Hematopoietic multipotent progenitor cell treated with erythropoietin and hydrocortisone succinate and interleukin-3 and kit ligand, for 15 days (in vitro differentiated cells): ENCODE measurements at places on chromosomes 6 and 20.

- no peak for DNase-seq
Observed at GRCh38 chr6:125406741-125407140, 105.0 kb upstream of the HDDC2 start.

GRCh38 chr20:5918856-5919625, 31.3 kb downstream of the TRMT6 start:
- no peak for DNase-seq

GRCh38 chr20:25037288-25038102, 20.4 kb downstream of the ACSS1 start:
- DNase-seq, result no peak

- DNase-seq, result no peak
Observed at GRCh38 chr6:138349891-138350290, 27.8 kb upstream of the SMIM28 start.

GRCh38 chr6:16162003-16162402, 33.1 kb downstream of the MYLIP start:
- no peak for DNase-seq

- no peak for DNase-seq
Observed at GRCh38 chr6:125764121-125764671, 14.8 kb downstream of the HEY2 start.

GRCh38 chr20:57723816-57724215, 14.0 kb upstream of the PMEPA1 start:
- DNase-seq, result no peak

GRCh38 chr6:11353921-11354389, 121.5 kb upstream of the NEDD9 start:
- no peak for DNase-seq

- no peak for DNase-seq
Observed at GRCh38 chr6:53805016-53805415, 10.2 kb downstream of the LRRC1 start.

DNA sequence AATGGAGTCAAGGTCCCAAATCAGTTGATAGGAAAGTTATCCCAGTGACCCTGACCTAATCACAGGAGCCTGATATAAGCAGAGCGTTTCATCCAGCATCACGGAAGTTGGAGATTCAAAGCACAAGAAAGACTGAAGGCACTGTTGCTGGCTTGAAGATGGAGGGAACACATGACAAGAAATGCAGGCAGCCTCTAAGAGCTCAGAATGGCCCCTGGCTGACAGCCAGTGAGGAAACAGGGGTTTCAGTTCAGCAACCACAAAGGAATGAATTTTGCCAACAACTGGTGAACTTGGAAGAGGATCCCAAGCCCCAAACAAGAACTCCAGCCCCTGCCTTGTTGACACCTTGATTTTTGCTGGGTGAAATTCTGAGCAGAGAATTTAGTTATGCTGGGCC, 778.5 kb downstream of the MAFB start:
- DNase-seq, result no peak

DNA sequence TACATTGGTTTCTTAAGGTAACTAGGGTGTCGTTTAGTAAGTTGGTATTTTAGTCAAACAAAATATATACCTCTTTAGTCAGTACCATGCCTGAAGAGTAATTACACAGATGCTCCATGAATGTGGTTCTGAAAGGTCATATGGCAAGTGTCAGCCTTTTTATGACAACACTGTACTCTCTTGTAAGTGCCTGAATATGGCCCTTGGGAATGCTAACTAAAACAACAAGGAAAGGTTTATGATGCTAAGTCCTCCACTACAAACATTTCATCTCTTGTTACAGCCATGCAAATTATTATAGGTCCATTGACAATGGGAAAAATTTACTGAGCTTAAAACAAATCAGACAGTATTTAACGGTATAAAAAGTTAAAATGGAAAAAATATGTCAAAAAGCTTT, 39.0 kb upstream of the SUPT3H start:
- DNase-seq, result no peak

DNA sequence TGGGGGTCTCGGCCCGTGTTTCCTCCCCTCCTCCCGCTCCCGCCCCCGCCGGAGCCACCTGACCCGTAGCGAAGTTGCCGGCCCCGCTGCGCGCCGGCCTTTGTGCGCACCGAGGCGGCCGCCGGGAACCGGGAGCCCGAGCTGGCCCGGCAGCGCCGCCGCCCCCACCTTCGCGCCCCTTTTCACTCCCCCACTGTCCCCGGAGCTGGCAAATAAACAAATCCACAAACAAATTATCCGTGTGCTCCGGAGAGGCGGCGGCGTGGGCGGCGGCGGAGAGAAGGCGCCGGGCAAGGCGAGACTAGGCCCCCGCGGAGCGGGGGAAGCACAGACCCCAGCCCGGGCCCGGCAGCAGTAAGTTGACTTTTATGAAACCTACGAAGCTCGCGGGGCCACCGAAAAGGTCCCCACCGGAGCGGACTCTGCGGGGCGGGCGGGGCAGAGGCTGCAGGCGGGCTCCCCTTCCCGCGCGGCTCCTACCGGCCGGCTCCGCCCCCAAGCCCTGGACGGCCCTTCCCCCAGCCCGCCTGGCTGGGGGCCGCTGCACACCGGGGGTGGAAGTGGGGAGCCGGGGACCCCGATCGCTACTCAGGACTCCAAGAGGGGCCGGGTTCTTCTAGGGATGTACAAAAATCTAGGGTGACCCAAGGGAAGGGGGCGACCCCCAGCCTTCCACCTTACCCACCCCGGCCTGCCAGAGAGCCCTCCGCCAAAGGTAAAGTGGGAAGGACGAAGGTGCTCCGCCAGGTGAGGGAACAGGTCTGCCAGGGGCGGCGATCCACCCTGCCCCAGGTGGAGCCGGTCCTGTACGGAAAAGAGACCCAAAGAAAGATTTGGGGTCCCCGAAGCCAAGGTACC, 40.7 kb downstream of the YTHDF1 start:
- DNase-seq, result no peak

DNA sequence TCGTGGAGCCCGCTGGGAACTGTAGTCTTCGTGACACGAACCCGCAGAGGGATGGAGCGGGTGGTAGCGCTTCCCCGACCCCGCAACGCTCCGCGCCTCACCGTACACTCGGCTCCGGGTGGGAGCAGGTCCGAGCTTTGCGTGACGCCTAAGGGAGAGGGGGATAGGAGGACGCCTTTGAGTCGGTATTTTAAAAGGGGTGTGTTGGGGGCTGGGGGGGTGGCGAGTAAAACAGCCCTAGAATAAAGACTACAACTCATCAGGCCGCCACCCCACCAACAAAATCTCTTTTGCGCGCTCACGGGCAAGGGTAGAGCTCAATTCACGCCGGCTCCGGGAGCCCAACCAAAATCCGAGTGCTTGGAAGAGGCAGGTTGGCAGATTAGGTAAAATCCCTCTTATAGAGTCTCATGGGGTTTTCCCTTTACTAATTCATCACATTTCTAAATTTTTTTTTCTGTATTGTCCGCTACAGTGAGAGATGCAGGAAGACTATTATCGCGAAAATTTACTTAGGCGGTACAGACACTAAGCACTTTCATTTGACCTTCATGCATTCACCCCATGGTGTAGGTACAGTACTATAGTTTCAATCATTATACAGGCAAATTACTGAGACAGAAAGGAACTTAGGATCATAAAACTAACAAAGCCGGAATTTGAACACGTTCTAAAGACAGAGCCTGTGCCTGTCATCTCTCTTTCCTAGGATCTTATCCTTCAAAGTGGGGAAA, 706 bp upstream of the SNX14 start:
- no peak for DNase-seq

DNA sequence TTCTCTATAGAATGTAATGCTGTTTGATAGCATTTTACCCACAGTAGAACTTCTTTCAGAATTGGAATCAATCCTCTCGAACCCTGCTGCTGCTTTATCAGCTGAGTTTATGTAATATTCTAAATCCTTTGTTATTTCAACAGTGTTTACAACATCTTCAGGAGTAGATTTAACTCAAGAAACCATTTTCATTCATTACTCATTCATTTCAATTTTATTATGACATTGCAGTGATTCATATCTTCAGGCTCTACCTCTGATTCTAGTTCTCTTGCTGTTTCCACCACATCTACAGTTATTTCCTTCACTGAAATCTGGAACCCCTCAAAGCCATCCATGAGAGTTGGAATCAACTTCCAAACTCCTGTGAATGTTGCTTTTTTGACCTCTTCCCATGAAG, 93.7 kb downstream of the ZFAND3 start:
- no peak for DNase-seq

GRCh38 chr6:154981079-154981870, 13.8 kb upstream of the TIAM2 start:
- DNase-seq, result no peak

GRCh38 chr6:7668936-7669335, 57.0 kb upstream of the BMP6 start:
- DNase-seq, result no peak

GRCh38 chr6:142421285-142422117, 119.7 kb downstream of the ADGRG6 start:
- DNase-seq, result no peak

GRCh38 chr6:23446469-23446967, 679.5 kb upstream of the NRSN1 start:
- DNase-seq, result no peak

GRCh38 chr6:33693186-33694105, 18.1 kb downstream of the UQCC2 start:
- no peak for DNase-seq

DNA sequence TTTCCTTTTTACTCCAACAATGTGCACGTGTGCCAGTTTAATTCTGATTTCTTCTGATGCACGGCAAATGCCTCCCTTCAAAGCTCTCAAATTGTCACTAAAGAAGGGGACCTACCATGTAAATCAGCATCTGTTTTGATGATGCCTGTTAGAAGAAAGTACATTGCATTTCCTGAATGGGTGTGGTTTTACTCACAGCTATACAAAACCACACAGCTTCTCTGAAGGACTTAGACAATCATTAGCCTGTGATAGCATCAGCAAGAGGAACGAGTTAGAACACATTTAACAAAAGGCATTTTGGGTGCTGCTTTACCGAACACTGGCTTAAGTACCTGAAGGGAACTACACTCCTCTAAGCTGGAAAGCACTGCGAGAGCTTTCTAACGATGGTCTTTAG, 109.4 kb downstream of the ATXN1 start:
- DNase-seq, result no peak

GRCh38 chr6:137900815-137901214, 33.8 kb downstream of the TNFAIP3 start:
- DNase-seq, result no peak

DNA sequence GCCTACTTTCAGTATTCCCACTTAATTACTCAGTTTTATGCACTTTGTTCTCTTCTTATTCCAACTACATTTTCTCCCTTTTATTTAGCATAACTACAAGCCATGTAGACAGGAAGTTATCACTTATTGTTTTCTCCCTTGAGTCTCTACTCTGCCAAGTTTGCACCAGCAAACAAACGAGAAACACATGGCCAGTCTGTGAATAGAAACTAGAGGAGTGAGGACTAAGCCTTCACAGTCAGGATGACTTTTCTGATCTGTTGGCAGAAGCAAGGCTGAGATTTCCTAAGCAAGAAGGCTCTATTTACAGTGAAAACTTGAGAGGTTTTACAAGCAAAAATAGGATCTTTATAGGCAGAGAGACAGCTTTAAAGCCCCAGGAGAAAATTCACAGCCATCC, 69.8 kb upstream of the TINAG start:
- no peak for DNase-seq

- DNase-seq, result no peak
Observed at GRCh38 chr6:72616406-72617015, 5.4 kb upstream of the KCNQ5 start.

DNA sequence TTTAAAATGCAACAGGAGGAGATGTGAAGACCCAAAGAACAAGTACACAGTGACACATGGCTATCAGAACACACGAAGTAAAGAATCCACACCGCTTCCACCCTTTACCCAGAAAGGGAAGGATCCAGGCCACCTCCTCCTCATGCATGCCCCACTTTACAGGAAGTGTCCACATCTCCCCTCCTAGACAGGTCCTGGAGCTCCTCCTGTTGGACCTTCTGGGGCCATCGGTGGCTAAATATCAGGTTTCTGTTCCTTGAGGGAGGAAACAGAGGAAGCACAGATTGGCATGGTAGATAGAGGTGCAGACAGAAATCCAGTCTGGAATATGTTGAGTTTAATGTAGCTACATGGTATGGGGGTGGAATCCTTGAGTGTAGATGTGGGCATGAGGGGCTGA, 10.9 kb downstream of the NINL start:
- DNase-seq, result no peak

GRCh38 chr20:5033566-5033965, 32.3 kb upstream of the SLC23A2 start:
- DNase-seq, result no peak

DNA sequence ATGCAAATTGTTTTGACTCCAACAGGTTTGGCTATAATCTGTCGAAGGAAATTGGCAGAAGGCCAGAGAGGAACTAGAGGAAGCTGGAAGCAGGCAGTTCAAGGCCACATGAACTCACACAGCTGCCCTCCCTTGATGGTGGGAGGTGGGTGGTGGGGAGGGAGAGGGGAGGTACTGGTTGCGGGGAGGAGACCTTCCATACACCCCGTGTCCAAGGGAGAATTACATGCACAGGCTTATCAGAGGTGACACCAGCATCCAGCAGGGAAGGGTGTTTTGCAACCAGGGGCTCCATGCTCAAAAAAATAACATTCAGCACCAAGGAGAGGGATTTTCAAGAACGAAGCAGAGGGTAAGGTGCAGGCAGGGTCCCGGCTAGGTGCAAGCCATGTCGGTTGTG, 9.1 kb downstream of the PRND start:
- DNase-seq, result no peak
